ENCODE measurements at places on chromosomes 2 and 18. TPM values are rescaled to one million over a fixed set of nuclear protein-coding genes. Genes with fewer than 3 reads are reported as not detected.

- no peak for DNase-seq
Measured at GRCh38 chr2:100833331-100833730, 13.4 kb downstream of the NPAS2 start.

- DNase-seq, result peak; percentile 71
Measured at GRCh38 chr2:161102770-161103450, 57.3 kb upstream of the TANK start.

DNA sequence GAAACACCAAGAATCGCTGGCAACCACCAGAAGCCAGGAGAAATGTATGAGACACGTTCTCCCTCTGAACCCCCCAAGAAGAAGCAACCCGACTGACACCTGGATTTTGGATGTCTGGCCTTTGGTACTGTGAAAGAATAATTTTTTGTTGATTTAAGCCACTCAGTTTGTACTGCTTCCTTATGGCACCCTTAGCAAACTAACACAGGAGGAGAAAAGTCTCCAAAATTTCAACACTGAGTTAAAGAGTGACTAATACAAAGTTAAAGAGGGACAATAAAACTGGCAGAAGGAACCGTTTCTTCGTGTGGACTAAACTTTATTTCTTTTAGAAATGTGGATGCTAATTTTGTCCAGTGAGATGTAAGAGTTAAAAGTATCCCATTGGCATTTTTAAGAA, 660.9 kb upstream of the LINC00305 start:
- DNase-seq, result no peak

DNA sequence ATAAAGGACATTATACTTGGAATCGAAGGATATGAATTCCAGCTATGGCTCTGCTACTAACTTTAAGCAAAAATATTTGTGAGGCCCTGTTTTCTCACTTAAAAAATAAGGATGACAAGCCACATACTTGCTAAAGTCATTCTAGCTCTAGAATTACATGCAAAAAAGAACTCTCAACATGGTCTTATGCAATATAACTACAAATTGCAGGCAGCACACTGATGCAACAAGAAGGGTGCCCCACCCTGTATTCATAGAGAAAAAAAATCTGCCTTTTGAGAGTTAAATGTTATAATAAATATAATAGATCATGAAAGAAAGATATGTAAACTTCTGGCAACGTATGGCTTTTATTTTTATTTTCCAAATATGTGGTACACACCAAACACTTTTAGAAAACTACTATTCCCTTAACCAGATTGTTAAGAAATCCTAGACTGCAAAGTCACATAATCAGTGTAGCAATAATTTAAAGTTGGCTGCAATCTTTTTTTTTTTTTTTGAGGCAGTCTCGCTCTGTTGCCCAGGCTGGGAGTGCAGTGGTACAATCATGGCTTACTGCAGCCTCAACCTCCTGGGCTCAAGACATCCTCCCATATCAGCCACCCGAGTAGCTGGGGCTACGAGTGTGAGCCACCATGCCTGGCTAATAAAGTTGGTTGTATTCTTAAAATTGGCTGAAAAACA, 40.2 kb upstream of the WDSUB1 start:
- DNase-seq, result peak; percentile 27

- no peak for DNase-seq
Measured at GRCh38 chr2:138058427-138058826, 94.2 kb downstream of the HNMT start.

Gene LHCGR
- total RNA-seq, result not detected

GRCh38 chr2:14817848-14818247, 185.3 kb downstream of the LRATD1 start:
- no peak for DNase-seq

GRCh38 chr2:159497847-159498246, 118.5 kb downstream of the BAZ2B start:
- no peak for DNase-seq

- DNase-seq, result no peak
Measured at GRCh38 chr2:70832386-70832785, 3.2 kb downstream of the CD207 start.

Gene ARHGAP15
- 0.11 TPM for total RNA-seq

GRCh38 chr2:99656994-99657393, 167.2 kb upstream of the REV1 start:
- no peak for DNase-seq

Gene TMEM37
- not detected for total RNA-seq

Gene FAM110C
- not detected for total RNA-seq

GRCh38 chr2:237735798-237736197, 62.8 kb upstream of the RBM44 start:
- DNase-seq, result no peak

GRCh38 chr2:180717588-180717987, 262.8 kb upstream of the UBE2E3 start:
- no peak for DNase-seq

Gene HAAO
- total RNA-seq, result not detected

GRCh38 chr2:182182436-182182835, 196.8 kb downstream of the PPP1R1C start:
- no peak for DNase-seq

DNA sequence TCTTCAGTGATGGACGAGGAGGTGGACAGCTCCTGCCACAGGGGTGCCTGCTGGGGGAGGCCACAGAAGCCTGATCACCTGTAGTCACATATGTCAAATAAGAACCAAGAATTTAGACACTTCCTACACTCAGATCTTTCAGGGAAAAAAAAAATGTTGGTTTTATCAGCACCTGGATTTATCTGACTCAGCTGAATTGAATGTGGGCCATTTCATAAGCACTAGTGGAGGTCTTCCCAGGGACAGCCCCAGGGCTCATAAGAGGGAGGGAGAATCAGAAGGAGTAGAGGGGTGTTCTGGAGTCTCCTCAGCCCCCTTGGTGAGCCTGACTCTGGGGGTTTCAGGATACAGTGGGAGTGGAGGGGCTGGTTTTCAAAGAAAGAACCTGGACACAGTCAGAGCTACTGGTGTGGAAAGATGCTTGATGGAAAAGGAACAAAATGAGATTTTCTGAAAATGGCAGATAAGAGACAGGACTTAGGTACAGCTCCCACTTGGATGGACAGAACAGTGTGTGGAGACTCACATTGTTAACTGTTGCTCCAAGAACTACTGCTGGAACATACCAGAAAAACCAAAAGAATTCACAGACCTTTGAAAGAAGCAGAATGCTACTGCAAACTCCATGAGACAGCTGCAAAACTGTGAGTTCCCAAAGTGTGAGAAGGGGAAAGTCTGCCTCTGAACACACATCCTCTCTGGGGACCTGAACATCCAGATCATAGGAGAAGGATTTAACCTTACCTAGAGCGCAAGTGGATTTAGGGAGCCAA, 45.4 kb downstream of the LCT start:
- peak; percentile 84 for DNase-seq

DNA sequence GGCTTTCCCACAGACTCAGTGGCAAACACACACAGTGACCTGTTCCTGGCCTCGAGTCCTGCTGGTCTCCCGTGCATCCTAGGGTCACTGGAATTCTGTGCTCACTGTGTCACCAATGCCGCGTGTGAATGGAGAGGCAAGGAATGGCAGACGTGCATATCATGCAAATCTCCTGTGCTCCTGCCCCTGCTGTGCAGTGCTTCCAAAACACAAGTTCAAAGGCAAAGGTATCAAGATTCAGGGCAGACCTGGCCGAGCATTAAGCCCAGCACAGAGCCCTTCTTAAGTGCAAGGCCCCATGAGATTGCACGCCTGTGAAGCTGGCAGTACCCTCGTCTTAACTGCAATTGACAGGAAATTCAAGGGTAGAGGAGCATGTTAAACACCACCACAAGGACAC, 129.1 kb downstream of the NDUFA10 start:
- no peak for DNase-seq

Gene ATOH8
- total RNA-seq, result 129 TPM

Gene NLRC4
- total RNA-seq, result not detected

DNA sequence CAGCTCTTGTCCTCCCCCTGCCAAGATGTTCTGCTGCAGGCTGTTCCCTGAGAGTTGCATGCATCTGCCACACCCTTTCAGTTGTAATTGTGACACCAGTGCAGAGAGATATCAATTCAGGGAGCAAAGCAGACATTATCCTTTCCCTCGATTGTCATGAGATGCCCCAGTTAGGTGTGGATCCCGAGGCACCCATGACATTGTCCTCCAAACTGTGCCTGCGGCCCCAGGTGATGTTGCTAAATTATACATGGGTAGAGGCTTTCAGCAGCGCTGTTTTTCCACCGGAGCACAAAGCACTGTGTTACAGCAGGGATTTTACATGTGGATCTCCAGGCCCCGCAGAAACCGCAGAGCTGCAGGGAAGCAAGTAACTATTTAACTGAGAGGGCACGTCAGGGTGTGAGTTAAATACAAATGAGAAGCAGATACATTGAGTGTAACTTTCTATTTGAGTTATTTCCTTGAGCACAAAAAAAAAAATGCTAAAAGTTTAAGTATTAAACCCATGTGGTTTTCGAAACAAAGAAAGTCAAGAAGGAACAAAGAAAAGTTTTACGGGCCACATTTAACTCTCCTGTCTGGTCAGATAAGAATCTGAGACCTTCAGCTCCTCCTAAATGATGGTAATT, 90.3 kb upstream of the BCL2L11 start:
- DNase-seq, result no peak

Gene ANKRD30BL
- total RNA-seq, result not detected
